ENCODE measurements at places on chromosomes 11 and 22.
A peak's percentile ranks its signal among the peaks of the same experiment; 100 is the strongest.

GRCh38 chr22:42438293-42438650 lies 6.1 kb upstream of the NFAM1 start:
- DNase-seq: no peak

- no peak for DNase-seq
Measured at GRCh38 chr11:130087294-130087926, 17.7 kb downstream of the APLP2 start.

DNA sequence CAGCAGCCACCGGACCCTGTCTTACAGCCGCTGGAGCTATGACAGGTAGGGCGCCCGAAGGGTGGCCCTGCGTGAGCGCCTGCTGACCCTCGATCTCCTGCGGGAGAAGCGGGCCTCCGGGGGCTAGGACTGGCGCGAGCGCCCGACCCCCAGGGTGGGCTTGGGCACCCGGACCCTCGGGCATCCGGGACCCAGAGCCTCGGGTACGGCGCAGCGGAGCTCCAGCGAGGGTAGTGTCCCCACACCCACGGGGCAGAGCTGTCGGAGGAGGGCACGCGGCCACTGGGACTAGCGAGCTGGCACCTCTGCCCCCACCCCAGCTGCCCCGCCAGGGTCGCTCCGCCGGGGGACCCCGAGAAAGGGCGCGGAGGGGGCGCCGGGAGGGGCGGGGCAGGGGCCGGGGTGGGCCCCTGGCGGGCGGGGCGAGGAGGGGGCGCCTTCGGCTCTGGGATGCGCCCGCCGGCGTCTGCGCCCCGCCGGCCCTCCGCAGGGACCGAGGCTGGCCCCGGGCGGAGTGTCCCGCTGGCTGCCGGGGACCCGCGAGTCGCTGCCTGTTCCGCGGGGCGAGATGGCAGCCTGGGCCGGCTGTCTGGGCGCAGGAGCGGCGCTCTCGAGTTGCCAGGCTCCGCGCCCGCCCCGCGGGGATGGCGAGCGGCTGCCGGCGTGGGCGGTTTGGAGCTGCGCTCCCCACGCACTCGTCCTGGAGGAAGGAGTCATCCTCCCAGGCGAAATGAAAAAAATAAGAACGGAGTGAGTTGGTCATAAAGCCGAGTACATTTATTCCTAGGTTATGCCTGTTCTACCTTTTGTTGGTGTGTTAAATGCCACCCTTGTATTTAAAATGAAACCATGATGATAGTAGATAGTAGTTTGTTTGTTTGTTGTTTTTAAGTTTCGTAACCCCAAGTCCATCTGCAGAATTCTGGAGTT lies 32.4 kb downstream of the EIF3F start:
- DNase-seq: peak; percentile 55

DNA sequence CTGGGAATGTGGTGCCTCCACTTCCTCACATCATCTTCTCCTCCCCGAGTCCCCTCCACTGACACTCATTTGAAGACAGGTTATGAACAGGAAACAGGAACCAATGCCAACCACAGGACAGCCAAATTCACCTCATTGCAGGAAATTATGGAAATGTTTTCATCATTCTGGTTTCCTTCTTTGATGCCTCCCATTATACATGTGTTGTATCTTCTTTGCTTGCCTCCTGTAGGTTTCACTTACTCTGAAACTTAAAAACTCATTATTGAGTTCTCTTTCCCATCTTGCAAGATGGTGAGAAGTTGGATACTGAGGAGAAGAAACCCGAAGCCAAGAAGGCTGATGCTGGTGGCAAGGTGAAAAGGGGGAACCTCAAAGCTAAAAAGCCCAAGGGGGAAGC lies 108.5 kb downstream of the PHF21B start:
- peak; percentile 38 for DNase-seq

DNA sequence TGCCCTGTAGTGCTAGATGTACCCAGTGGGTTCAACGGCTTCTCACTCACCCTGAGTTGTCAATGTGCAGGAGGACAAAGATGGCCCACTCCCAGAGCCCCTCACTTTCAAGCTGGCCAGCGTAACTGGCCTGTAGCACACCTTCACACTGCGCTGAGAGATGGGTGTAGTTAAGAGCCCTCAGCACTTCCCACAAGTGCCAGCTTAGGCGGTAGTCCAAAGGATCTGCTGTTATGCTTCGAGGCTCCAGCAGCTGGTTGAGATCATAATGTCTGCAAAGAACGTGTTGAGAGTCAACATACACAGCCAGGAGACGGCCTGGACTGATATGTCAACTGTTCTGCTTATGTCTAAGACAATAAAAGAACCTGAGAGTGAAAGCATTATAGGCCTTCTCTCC lies 14.7 kb upstream of the CHRNA10 start:
- DNase-seq: no peak

- DNase-seq: peak; percentile 31
Measured at GRCh38 chr11:113272281-113272680, 42.1 kb upstream of the TTC12 start.

GRCh38 chr22:47257976-47258375 lies 495.5 kb downstream of the TBC1D22A start:
- DNase-seq: no peak

DNA sequence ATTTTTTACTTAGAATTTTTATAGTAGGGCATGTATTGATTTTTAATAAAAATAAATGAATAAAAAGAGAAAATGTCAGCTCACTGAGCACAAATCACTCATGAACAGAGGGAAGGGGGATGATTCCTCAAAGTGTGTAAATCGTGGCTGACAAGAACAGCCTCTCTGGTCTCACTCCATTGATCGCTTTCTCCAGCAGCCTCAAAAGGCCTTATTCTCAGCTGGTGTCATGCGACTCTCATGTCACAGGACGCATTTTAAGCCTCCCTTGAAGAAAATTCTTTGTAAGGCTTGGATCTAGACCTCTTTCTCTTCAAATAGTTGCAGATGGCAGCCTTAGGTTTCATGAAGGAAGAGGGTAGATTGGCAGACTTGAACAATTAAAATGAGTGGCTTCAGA lies 33.9 kb upstream of the SLC5A12 start:
- DNase-seq: peak; percentile 6

Data from eye (tissue), 1 donor.